Ammon's horn (tissue), 1 donor: ENCODE measurements at places on chromosomes 6 and 20.

DNA sequence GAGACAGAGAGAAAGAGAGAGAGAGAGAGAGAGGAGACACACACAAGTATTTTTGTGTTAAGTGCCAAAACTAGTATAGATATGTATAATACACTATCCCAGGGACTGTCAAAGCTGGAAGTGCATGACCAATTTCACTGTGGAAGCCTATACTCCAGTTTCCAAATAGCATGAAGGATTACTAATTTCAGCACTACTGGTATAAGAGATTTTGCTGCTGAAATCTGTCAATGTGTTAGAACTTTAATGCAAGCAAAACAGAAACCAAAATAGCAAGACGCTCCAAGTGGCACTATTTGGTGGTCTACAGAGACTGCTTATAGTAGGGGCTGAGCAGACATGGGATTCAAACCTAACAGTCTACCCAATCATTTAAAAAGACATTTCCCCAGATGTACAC lies 284.8 kb downstream of the BTBD9 start:
- DNase-seq = no peak

DNA sequence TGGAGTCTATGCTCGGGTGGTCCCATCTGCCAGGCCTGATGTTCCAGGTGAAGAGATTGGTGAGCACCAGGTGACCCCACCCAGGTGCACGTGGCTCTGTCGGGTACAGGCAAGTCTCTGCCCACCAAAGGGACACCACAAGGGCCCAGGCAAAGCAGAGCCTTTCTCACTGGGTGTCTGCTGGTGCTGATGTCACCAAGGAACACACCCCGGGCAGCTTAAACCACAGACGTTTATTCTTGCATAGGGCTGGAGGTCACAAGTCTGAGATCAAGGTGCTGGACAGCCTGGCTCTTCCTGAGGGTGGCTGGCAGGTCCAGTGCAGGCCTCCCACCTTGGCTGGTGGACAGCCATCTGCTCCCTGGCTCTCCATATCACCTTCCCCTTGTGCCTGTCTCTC lies 100.7 kb upstream of the CD93 start:
- DNase-seq = no peak

DNA sequence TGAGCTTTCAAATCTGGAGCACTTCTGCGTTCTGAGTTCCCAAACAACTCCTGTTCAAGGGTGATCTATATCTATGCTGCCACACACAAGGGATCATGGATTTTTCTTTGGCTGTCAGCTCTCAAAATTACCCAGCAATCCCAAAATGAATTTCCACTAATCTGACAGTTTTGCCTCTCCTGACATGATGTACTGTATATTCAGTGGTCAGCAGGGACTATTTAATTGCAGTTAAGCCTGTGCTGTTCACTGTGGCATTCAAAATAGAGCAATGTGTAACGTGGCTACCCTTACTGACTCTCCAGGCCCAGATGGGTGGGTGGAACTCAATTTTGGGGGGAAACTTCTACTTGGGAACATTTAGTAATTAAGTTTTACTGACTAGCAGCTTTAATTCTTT lies 283.8 kb upstream of the TSHZ2 start:
- no peak for DNase-seq

DNA sequence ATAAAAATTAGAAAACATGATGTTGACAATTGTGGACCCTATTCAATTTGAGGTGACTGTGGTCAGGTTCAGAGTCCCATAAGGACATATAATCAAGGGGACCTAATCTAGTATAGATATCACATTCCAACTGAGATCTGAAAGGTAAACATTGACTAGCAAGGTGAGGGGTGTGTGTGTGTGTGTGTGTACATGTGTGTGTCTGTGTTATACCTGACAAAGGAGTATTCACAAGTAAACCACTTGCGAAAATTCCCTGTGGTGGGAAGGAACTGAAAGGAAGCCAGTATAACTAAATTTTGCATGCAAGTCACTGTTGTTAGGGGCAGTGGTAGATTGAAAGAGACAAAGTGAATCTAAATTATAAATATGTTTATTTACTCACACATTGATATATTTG lies 723.7 kb downstream of the COL12A1 start:
- DNase-seq = no peak

- DNase-seq = no peak
These were observed 141.9 kb downstream of the MRPL14 start for GRCh38 chr6:43985329-43985728.

DNA sequence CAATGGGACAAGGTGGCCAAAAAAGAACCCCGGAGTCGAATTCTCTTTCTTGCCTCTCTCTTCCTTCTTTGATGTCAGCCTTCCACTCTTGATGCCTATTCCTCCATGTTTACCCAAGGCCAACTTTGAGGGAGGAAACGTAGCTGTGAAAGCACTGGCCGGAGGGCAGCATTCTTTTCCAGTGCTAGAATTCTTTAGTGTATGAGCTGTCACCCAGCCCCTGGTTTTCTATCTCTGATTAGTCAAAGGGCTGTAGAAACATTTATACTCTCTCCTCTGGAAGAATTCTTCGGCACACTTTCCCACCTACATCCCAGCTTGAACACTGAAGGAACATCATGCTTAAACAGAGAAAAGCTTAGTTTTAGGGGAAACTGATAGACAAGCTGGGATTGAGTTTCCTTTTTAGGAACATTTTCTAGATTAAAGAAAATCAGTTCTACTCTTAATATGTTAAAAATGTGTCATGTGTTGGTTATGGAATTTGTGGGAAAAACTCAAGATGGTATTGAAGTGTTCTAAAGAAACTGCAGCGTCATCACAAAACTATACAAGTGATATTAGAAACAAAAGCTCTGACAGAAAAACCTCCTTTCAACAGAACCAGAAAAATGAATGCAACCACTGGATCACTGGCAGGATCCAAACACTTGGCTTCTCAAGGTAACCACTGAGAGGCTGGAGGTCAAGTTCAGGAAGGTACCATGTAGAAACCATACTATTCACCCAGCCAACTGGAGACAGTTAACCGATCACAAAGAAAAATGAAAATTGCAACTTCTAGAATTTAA lies 20.7 kb upstream of the UTRN start:
- DNase-seq = no peak

- DNase-seq = no peak
These were observed 133.2 kb downstream of the KHDRBS2 start for GRCh38 chr6:62152796-62153195.

- peak; percentile 86 for DNase-seq
These were observed 475.3 kb upstream of the NRSN1 start for GRCh38 chr6:23650676-23651075.

GRCh38 chr6:150373260-150373701 lies 4.5 kb downstream of the IYD start:
- DNase-seq = peak; percentile 40

DNA sequence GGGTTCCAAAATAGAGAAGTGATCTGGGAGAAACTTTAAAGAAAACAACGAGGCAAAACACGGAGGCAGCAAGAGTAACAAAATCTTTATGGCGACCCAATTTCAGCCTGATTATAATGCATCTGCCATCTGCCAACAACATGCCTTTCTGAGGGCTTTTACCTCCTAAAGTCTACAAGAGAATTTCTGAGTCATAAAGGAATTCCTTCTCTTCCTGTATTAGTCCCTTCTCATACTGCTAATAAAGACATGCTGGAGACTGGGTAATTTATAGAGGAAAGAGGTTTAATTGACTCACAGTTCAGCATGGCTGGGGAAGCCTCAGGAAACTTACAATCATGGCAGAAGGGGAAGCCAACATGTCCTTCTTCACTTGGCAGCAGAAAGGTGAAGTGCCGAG lies 226.6 kb downstream of the HACE1 start:
- DNase-seq = no peak
